ENCODE measurements at places on chromosomes 16 and 17.
A peak's percentile ranks its signal among the peaks of the same experiment; 100 is the strongest.

DNA sequence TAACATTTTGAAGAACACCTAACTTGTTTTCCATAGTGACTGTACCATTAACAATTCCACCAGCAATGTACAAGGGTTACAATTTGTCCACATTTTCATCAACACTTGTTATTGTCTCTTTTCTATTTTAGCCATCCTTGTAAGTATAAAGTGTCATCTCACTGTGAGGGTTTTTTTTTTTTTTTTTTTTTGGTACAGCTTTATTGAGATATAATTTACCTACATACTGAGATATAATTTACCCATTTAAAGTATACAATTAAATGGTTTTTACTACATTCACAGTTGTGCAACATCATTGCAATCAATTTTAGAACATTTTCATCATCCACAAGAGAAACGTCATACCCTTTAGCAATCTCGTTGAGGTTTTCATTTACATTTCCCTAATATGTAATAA is 17.9 kb upstream of the TMIGD1 start:
- DNase-seq: no peak

- DNase-seq: no peak
Observed at GRCh38 chr17:32835291-32835761, 41.6 kb downstream of the MYO1D start.

GRCh38 chr17:79715943-79716797 is 14.6 kb upstream of the ENPP7 start:
- DNase-seq: no peak

DNA sequence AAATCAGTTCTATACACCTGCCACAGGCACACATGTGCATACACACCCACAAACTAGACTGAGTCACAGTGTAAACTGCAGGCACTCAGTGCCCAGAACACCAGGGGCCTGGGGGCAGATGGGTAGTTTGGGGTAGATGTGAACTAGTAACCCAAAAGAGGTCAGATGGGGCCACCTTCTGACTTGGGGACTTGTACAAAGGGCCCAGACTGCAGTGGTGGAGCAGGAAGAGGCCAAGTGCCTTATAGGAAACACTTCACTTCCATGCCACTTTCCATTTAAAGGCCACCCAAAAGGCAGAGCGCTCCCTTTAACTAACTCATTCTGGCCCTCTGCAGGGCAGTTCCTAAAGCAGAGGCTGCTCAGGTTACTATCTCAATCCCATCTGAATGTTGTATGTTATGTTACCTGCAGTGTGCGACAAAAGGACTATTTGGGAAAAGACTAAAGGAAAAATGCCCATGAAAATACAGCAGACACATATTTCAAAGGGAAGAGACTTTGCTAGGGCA is 27.8 kb upstream of the ERN1 start:
- DNase-seq: no peak

DNA sequence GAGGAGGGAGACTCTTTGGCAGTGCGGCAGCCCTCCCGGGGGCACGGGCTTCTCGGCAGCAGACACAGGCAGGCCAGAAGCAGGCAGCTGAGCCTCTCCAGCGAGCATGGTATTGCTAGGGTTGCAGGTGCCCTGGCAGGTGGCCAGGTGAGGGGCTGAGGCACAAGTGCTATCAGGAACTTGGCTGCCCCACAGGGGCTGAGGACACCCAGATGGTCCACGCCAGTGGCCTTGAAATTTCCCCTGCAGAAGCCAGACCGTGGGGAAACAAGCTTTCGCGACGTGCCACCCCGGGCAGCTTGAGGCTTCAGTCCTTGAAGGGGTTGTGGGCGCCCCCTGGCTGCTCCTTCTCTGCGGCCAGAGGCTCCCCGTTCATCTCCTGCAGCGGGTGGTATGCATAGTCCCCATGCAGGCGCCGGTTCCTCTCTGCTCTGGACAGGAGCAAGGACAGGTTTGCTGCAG is 8.5 kb downstream of the NAGPA start:
- peak; percentile 88 for DNase-seq

- DNase-seq: no peak
Observed at GRCh38 chr17:31803494-31804213, 55.4 kb downstream of the COPRS start.

DNA sequence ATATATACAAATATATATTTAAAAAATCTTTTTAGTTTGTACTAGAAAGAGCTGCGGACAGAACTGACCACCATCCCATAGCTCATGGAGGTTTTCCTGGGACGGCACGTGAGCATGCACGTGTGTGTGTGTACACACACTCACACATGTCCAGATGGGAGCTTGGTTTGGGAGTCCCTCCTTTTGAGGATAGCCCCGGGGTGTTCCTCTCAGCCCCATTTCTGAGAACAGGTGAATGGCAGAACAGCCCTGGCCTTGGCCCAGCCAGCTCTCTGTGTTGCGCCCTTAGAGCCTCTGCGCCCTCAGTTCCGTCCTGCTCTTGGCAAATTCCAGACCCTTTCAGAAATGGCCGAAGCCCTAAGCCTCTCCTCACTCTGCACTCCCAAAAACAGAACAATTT is 70.1 kb downstream of the AMFR start:
- no peak for DNase-seq

DNA sequence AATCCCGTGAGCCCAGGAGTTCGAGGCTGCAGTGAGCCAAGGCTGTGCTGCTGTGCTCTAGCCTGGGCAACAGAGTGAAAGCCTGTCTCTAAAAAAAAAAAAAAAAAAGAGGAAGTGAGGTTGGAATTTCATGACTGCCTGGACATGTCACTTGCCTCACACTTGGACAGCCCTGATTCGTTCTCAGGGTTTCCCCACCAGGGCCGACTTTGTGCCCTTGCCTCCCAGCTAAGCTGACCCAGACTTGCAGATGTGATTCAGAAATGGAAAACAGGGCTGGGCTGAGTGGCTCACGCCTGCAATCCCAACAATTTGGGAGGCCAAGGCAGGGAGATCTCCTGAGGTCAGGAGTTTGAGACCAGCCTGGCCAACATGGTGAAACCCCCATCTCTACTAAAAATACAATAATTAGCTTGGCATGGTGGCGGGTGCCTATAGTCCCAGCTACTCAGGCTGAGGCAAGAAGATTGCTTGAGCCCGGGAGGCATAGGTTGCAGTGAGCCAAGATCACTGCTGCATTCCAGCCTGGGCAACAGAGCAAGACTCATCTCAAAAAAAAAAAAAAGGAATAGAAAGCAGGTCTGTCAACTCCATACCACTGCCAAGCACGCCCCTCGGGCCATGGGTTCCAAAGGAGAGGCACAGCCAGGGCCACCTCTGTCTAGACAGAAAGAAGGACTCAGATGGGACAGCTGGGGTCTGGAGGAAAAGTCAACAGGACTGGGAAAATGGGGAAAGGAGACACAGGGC is 46.9 kb downstream of the SOCS1 start:
- no peak for DNase-seq

DNA sequence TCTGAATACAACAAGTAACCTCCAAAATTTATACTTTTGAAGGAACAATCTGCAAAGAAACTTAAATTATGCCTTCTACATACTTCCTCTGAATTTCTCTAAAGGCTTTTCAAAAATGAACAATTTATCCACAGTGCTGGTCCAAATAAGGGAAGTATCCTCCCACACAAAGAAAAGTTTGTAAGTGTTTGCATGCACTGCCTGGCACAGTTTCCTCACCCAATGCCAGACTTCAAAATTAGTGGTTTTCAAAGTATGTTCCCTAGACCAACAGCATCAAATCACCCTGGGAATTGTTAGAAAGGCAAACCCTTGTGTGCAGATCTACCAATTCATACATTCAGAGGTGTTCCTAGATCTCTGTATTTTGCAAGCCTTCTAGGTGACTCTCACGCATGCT is 82.5 kb downstream of the PCTP start:
- no peak for DNase-seq

DNA sequence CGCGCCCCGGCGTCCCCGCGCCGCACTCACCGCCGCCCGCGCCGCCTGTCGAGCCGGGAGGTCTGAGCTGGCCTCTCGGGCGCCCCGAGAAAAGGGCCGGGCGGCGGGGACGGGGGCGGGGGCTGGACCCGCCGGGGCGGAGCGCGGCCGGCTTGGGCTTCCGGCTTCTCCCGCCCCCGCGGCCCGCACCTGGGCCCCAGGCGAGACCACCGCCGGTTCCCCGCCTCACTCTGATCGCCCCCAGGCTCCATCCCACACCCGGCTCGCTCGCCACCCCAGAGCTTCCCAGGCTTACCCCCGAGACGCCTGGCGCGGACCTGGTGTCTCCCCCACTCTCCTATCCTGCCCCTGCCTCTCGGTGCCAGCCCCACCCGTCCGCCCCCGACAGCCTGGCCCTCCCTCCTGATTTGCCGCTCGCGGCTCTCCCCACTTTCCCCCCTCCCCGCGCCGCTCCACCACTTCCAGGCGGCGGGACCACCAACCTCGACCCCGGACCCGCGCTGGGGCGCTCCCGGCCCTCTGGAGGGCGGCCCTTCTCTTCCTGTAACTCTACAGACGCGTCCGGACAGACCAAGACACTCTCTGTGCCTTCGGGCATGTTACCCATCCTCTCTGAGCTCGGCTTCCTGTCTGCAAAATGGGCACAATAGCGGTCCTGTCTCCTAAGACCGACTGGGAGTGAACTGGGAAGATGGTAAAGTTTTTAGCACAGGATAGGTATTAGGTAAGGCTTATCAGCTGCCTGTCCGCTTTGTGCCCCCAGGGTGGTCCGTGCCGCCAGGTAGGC is at the start of gene LITAF:
TSS of gene LITAF (minus strand) at position 64 of the 787 bp plus-strand sequence. CDS start 30,189 bp downstream, outside the sequence.
- DNase-seq: peak; percentile 90

GRCh38 chr17:31373150-31374093 is 18.1 kb upstream of the RAB11FIP4 start:
- DNase-seq: peak; percentile 37

GRCh38 chr17:49935526-49936210 is 33.3 kb upstream of the DLX4 start:
- no peak for DNase-seq

GRCh38 chr17:55546991-55547664 is 35.9 kb upstream of the SMIM36 start:
- no peak for DNase-seq

- DNase-seq: no peak
Observed at GRCh38 chr16:57527027-57527426, 9.3 kb downstream of the CCDC102A start.

DNA sequence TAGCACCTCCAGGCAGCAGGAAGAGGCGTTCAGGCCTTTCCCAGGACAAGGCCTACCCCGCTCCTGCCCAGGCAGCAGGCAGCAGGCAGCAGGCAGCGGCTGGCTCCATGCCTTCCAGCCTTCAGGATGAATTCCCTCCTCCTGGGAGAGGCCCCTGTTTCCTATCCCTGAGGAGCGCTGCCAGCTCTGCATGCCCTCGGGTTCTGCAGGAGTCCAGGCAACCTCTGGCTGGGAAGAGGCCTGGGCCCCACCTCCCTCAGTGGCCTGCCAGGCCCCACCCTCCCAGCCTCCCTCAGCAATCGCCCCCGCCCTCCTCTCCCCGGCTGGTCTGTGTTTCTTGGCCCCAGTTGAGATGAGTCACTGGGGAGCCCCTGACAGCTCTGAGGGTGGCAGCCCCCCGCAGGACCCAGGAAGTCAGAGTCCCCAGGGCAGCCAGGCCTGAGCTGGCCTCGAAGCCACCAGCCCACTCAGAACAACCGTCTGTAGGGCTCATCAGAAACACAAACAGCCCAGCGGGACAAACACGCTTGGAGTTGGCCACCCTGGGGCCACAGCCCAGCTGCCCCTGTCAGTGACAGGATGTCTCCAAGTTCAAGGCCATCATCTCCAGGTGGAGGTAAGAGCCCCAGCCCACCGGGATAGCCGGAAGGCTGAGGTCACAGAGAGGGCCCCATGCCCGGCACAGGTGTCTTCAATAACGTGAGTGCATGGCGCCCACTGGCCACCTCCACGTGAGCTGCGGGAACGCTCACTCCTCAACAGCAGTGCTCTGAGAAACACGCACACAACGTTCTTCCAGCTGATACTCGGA is 39.5 kb upstream of the CIBAR2 start:
- DNase-seq: peak; percentile 62

- DNase-seq: no peak
Observed at GRCh38 chr17:32865141-32865540, 11.8 kb downstream of the MYO1D start.

DNA sequence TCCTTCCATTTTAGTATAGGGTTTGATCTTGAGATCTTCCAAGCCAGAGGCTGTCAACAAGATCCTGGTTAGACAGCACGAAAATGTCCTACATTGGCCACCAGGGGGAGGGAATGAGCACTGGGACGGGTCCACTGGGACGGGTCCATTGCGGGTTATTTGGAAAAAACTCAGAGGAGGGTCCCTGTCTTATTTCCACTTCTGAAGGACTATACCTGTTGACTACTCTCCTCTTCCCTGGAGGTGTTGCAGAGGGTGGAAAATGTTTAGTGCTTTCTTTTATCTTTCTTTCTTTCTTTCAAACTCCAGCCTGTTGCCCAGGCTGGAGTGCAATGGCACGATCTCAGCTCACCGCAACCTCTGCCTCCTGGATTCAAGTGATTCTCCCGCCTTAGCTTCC is 2.5 kb downstream of the TTLL6 start:
- peak; percentile 85 for DNase-seq

- peak; percentile 70 for DNase-seq
Observed at GRCh38 chr16:84312783-84313382, 18.2 kb downstream of the WFDC1 start.

- DNase-seq: no peak
Observed at GRCh38 chr17:68052810-68053209, 17.3 kb downstream of the KPNA2 start.

DNA sequence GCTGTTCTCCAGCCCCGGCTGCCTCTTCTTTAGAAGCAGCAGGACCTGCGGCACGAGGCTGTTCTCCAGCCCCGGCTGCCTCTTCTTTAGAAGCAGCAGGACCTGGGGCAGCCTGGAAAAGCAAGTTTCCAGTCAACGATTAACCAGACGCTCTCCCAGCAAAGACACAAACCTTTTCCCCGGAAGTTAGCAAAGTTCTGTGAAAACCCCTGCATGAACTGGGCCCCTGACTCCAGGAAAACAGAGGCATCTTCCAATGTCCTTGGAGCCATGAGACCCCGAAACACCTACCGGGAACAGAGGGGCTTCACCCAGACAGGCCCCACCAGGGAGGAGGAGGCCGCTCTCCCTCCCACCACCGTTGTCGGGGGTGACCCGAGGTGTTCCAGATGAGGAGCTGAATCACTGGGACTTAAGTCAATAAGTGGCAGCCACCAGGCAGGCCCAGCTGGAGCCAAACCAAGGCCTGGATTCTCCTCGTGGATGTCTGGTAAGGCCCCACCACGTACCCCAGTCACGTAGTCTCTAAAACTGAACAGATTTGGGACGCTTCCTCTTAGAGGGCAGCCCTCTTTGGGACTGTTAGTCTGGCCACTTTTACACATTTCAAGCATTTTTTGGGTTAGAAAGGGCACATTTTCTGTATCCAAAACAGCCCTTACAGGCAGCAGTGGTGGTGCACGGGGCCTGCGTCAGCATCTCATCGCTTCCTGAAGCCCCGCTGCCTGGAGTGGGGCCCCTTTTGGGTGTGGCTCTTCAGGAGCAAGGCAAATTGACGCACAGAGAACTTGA is at the start of gene RPH3AL:
TSS of gene RPH3AL (minus strand) at position 387 of the 792 bp plus-strand sequence. CDS start 25,264 bp downstream, outside the sequence.
- DNase-seq: peak; percentile 48

DNA sequence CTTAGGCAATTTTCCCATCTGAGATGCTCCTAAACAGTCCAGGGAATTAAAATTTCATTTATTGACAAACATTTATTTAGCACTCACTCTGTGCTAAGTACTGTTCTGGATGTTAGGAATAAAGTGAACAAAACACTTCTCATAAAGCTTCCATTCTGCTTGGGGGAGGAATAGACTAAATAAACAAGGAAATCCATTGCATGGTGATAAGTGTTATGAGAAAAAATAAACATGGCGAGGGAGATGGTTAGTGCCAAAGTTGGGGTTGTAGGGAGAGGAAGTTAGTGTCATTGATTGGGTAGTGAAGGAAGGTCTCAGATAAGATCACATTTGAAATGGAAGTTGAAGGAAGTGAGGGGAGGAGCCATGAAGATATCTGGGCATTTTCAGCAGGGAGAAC is 72.2 kb upstream of the CES5A start:
- DNase-seq: no peak

Data from iPS-NIHi11 (cell line).